Neural crest cell (in vitro differentiated cells): ENCODE measurements at places on chromosomes 6 and 20. TPM values are rescaled to one million over a fixed set of nuclear protein-coding genes. Genes with fewer than 3 reads are reported as not detected.

DNA sequence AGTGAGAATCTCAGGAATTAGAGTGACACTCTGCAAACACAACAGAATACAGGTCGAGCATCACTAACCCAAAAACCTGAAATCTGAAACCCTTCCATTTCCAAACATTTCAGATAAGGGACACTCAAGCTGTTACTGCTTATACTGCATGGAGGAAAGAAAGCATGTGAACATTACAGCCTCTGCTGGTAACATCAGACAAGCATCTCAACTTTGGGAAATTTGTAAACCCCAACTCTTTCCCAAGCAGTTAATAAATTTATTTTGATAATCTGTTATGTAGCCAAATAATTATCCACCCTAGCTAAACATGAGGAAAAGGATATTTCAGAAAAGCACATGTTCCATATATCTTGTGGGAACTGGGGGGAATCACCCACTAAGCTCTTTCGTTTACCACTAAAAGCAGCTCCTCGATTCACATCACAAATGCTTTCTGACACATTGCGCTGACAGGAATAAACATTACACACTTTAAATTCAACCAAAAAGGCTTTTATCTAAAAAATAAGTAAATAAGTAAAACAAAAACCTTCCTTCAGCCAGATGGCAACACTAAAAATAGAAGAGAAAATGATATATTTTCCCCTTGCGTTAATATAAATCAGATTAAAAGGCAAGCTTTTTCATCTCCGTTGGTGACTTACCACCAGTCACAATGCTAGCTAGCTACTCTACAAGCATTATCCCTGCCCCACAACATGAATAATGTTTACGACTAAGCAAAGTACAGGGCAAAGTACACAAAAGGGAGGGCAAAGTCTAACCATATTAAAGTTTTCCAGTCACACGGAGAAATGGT, 120.8 kb downstream of the MAP7 start:
- no peak for DNase-seq

- no peak for DNase-seq
These were observed 25.0 kb downstream of the PERP start for GRCh38 chr6:138082232-138082631.

GRCh38 chr20:23161968-23162696, 76.0 kb upstream of the CD93 start:
- DNase-seq: no peak

- DNase-seq: no peak
These were observed 953.4 kb downstream of the KIF16B start for GRCh38 chr20:15619816-15620215.

GRCh38 chr6:28979679-28980078, 25.4 kb downstream of the ZNF311 start:
- DNase-seq: no peak

The DDO gene
- total RNA-seq: not detected in 2 replicates

The MYB gene
- total RNA-seq: 6.8 and 8.1 TPM in 2 replicates
